ENCODE measurements at places on chromosomes 6 and 20.

DNA sequence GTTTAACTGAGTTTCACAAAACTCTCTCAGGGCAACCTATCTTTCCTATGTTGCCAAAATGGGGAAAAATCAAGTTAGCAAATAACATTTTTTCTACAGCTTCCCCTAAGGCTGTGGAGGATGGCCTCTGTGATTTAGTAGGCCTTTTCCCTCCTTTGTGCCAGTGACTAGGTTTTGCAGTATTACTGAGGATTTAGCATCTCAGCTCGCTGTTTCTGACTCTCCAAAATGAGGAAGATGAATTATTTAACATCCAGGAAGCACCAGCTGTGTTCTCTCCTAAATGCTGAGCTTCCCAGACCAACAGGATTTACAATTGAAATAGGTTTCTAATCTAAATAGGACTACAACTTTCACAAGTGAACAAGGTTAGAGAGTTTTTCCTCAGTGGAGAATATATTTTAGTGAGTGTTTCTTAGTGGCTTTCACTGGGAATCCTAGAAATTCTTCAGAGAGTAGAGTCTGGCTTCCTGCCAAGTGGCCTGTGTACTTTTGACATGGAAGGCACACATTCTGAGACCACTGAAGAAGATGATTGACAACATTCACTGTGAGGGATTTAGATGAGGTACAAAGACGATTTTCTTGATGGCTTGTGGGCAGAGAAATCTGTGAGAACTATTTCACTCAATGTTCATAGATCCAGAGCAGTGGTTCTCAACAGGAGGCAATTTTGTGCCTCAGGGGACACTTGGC lies 62.4 kb downstream of the PTCHD4 start:
- no peak for ATAC-seq

- no peak for ATAC-seq
Measured at GRCh38 chr20:46799781-46800408, 90.4 kb downstream of the SLC2A10 start.

DNA sequence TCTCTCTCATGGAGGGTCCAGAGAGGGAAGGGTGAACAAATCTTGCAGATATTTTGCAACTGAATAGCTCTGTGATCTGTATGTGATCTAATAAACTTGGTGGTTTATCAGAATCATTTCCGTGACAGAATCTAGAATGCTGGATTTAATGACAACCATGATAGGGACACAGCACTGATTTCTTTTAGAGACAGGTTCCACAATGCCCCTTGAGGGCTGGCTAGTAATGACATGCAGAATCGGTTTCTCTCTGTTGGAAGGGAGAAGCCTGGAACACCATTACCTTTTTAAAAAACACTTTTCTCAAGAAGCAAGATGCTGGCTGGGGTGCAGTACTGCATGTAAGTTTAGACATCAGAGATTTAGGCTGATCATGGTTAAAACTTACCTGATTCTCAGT lies 313.4 kb downstream of the CDH26 start:
- no peak for ATAC-seq

DNA sequence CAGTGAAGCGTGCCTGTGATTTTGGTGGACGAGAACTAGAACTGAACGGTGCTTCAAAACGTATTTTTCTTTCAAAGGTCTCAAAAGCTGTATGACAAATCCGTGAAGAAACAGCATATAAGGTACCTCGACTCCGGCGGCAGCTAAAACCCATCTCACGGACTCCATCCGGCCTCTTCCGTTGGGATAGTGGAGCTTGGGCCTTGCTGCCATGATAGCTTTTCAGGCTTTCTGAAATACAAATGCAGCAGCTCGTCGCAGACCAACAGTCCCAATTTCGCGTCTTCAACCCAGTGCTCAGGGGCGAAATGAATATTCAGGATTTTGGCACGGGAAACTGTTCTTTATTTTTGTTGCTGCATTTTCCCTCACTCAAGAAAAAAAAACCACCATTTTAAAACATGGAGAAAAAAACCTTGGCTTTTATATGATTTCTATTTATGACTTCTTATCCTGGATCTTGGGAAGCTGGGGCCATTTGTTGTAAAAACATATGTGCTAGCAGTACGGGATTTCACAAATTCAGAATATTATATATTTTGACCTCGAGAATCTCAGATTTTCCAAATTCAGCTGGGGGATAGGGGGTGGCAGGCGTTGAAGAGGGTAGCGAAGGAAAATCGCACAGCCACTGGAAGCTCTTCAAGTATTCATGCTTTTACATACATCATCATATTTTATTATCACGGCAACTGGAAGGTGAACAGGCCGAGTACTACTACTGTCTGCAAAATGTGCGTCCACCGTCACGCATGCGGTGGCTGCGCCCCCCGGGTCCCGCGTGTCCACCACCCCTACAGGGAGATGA lies 849 bp downstream of the GSTA4 start:
- no peak for ATAC-seq

DNA sequence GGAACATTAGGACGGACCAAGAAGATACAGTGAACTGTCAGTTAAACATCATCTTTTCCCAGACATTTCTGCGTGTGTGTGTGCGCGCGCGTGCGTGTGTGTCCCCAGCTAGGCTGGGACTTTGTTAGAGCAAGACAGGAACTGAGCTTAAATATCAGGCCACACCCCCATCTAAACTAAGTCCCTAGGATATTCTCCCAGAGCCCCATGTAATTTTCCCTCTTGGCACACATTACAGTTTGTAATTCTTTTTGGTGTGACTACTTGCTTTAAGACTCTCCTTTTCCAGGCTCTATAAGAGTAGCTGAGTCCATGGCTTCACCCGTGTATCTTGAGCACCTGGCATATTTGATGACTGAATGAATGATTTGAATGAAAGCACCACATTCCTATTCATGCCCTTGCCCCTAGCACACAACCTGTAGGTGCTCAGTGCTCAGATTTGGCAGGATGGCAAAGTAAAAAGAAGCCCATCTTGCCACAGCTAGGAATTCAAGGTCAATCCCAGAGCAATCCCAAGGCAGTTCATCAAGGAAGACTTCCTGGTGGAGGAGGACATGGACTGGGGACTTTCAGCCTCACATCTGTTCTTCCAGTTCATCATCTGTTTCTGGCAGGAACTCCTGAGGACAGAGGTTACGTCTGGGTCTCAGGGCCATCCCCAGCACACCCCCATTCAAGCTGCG lies 69.2 kb downstream of the MRPL14 start:
- no peak for ATAC-seq

DNA sequence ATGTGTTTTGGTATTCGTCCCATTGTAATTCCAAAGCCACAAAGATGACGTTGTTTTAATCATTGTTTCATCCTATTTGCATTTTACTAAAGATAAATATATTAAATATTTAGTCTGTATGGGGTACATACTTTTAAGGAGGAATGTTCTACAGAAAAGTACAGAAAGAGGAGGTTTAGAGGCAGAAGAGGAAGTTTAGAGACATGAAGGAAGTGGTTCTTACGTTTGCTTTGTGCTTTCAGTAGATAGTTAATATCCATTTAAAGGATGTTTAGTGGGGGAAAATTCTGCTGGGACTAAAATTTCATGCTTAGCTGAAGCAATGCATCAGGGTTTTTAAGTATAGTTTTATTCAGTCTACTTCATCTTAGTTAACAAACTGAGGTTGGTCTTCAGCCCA lies 116.6 kb downstream of the CRYBG1 start:
- ATAC-seq, result no peak

- no peak for ATAC-seq
Measured at GRCh38 chr20:58752565-58752964, 60.0 kb downstream of the NPEPL1 start.

DNA sequence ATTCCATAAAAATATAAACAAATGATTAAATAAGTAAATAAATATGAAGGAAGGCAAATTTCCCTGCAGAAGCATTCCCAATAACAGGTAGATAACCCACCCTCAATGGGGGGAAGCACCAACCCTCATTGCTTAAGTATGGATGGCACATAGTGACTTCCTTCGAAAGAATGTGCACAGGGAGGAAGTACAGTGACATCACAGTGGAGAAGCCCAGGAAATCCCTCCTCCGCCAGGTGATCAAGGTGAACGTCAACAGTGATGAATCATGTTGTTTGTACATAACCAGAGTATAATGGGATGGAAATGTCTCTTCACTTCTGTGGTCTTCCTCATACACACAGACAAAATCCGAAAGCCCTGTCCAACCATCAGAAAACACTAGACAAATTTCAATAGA lies 267.9 kb downstream of the THBS2 start:
- ATAC-seq, result no peak

DNA sequence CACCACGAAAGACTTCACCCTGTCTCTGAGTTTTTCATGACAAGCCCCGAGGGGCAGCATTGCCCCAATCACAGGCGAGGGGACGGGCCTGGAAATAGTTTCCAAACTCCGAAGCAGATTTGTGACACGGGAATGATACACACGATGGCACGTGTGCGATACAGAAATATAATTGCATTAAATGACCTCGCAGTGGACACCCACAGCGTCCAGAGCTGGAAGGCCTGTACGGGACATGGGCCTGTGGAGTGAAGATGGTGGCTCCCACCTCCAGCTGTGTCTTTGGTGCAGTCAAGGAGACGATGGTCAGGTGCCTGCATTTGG lies 43.0 kb downstream of the PMEPA1 start:
- no peak for ATAC-seq

DNA sequence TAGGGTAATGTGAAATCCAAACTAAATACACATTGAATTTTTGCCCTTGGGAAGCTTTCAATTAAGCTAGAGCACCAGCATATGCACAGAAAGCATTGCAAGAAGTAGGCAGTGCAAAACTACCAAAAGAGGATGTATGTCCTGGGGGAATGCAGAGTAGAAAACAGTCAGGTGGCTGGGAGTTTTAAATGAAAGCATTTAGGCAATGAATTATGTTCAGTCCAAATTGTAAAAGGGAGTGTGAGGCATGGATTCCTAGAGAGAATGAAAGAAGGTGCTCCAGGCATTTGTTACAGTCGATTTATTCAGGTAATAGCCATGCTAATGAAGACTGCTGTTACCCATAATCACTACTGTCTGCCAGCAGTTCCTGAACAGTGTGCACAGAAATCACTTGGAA lies 604.1 kb upstream of the POU3F2 start:
- ATAC-seq, result no peak

GRCh38 chr20:38325905-38326304 lies 20.4 kb upstream of the LBP start:
- ATAC-seq, result no peak

DNA sequence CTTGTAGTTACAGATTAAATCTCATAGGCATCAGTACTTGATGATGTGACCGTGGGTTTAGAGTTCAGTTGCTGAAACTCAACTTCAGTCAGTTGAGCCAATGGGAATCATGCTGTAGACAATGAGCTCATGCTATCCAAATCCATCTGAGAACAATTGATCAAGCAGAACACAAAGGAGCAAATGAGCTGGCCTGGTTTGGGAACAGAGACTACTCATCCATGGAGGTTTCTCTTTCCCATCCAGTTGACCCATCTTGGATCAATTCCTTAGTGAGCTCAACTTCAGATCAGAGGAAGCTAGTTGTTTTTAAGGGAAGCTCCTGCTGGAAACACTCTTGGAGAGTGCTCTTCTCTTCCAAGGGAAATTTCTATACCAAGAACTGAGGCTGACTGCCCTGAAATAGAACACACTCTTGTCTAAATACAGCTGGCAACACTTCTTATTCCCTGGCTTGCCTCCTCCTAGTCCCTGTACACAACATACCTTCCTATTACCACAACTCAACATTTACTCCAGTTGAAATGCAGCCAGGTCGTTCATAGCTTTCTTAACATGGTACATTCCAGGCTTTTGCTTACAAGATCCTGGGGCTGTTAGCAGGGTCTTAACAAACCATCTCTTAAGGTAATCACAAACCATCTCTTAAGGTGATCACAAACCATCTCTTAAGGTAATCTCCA lies 203.9 kb upstream of the PRDM1 start:
- ATAC-seq, result no peak

DNA sequence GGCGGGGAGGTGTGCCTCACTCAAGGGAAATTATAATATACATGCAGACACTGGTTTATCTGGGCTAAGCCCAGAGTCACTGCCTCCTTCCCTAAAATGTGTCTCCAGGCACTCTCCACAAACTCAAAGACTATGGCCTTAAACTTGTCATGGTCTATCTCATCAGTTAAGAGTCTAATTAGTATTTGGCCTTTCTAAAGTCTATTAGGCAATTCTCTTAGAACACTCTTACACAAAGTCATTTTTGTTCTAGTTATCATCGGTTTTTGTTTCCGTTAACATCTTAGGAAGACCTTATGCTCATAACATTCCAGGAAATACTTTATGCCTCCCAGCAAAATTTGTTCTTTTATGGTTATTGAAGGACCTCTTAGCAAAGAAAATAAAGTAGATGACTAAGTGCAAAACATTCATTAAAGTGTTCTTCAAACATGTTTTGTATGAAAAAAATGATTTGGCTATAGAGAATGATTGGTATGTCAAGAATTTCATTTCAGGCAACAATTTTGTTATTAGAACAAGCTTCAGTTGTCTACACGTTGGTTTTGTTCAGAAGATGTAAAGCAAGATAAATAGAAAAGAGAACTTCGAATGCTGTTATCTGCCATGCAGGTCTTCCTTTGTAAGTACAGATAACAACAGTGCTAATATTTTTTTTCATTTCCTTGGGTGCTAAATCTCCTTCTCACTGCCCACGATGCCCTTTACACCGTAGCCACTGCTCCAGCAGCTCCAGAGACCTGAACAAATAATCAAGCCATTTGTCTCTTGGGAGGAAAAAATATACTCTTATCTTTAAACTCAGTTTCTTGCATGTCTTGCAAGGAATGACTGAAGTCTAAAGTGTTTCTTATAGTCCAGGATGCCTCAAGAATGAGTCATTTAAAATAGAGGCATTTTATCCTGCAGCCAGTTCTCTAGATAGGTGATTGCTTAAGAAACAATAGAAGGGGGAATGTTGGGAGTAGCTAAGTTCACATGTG lies 170.4 kb downstream of the HTR1B start:
- ATAC-seq, result no peak

GRCh38 chr6:11711003-11711983 lies 67.3 kb downstream of the ADTRP start:
- ATAC-seq, result peak; percentile 52

DNA sequence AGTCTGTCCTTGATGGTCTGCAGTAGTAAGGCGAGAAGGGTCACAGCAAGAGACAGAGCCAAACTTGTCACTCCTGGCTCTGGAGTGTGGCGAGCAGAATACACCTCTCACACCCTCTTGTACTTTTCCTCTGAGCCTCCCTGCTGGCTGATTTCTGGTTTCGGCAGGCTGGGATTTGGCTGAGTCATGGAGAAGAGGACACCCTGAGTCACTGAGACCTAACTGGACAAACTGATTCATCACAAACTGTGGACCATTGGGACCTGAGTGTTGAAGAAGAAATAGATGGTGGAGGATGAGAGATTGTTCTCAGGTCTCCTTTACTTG lies 101.7 kb downstream of the F13A1 start:
- ATAC-seq, result no peak

- ATAC-seq, result no peak
Measured at GRCh38 chr6:120924214-120924613, 410.1 kb downstream of the TBC1D32 start.

- ATAC-seq, result no peak
Measured at GRCh38 chr20:3494218-3494617, 23.4 kb downstream of the ATRN start.

DNA sequence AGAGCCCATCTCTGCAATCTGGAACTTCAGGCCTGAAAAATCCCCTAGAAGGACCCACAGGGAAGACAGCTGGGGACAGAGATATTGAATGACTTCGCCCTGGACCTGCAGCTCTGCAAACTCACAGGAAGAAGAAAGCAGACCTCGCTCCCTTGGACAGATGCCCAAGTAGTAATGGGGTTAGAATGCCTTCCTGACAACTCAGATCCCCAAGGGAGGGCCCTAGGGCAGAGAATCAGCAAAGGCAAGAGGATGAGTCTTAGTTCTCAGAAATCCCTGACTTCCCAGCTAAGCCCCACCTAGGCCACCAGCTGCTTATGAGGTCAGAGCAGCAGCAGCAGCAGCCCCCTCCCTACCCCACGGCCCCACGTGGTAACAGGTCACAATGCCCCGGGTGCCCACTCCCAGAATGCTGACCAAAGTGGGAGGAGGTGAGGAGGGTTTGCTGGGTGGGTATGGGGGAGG lies at the start of gene C20orf141:
Gene C20orf141, plus strand, starts transcription at position 401 of the 465 bp plus-strand sequence. CDS start 198 bp downstream, outside the sequence.
- ATAC-seq, result no peak

Data from activated CD4-positive, CD25-positive, alpha-beta regulatory T cell treated with anti-CD3 and anti-CD28 coated beads, Interleukin-2, amount 50 U/mL, for 24 hours (primary cell).